ENCODE measurements at places on chromosomes 11 and 22. TPM values are rescaled to one million over a fixed set of nuclear protein-coding genes. Genes with fewer than 3 reads are reported as not detected.

DNA sequence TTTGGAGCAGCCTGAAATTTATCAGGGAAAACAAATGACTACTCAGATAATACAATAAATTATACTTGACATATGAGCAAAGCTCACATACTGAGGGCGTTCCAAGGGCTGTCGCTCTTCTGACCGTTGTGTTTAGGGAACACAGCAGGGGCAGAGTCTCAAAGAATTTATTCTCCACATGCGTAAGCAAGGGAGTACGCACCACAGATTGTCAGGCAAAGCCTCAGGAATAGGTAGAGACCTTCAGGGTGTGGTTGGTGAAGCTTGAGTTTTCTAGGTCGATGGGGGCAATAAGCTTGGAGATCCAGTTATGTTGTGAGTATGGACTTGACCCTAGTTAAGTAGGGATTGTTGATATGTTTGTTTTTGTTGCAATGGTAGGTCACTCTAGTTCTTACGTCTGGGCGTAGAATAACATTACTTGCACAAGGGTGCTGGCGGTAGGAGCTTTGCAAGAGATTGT, 830 bp downstream of the ACAT1 start:
- DNase-seq = no peak

Gene DEUP1
- not detected for total RNA-seq

- DNase-seq = no peak
These were observed 253.9 kb downstream of the LARGE1 start for GRCh38 chr22:33666279-33666960.

GRCh38 chr11:125128450-125128849, 17.0 kb upstream of the TMEM218 start:
- no peak for DNase-seq

DNA sequence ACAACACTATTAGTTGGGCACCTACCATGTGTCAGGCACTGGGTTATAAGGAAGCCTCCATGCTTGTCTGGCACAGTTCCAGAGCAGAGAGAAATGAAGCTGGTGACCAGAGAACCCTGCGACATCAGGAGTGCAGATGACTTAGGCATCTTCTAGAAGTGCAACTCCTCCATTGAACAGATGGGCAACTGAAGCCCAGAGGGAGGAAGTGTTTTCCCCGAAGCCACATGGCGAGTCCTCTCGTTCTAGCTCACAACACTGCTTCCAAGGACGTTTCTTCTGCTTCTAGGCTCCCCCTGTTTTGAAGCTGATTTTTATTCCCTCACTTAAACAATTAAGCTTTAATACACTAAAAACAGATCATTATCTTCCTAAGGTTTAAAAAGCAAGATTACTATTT, 109.8 kb upstream of the SYT13 start:
- no peak for DNase-seq

DNA sequence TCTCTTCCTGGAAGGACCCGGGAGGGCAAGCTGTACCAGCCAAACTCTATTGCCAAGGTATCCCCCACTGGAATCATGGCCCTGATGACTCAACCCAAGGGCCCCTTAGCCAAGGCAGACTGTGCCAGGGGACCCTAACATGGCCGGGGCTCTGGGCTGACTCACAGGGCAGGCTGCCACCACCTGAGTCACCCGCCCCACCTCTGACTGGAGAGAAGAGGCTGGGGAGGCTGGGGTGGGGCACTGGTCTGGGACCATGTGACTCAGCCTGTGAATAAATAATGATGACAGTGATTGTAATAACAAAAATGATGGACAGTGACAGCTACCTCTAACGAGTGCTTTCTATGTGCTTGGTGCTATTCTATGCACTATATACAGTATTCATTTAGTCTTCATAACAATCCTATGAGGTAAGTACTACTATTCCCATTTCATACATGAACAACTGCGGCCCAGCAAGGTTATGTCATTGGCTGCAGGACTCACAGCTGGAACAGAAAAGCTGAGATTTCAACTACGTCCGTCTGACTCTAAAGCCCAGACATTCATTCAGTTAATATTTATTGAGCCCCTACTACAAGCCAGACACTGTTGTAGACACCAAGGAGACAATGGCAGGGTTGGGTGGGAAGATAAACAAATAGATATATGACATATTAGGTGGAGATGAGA, 84.2 kb downstream of the FBXO7 start:
- peak; percentile 95 for DNase-seq

- DNase-seq = no peak
These were observed 14.6 kb upstream of the ADSL start for GRCh38 chr22:40331706-40332105.

DNA sequence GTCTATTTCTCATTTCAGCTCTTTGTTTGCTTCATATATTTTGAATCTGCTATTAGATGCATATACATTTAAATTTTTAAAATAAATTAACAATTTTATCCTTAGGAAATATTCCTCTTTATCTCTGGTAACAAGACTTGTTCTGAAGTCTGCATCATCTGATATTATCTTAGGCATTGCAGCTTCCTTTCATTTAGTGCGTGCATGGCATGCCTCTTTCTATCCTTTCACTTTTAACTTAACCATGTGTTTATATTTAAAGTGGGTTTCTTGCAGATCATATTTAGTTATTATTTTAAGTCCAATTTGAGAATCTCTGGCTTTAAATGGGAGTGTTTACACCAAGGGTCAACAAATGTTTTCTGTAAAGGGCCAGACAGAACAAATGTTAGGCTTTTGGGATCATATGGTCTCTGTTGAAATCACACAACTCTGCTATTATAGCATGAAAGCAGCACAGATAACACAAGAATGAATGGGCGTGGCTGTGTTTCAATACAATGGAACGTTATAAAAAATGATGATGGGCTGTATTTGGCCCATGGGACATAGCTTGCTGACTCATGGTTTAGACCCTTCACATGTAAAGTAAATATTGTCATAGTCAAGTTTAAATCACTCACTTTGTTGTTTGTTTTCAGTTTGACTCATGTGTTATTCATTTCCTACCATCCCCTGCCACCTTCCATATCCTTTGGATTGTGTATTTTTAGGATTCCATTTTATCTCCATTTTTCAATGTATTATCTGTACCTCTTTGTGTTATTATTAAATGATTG, 83.9 kb upstream of the SNX19 start:
- DNase-seq = no peak

Gene GAL
- total RNA-seq = not detected

DNA sequence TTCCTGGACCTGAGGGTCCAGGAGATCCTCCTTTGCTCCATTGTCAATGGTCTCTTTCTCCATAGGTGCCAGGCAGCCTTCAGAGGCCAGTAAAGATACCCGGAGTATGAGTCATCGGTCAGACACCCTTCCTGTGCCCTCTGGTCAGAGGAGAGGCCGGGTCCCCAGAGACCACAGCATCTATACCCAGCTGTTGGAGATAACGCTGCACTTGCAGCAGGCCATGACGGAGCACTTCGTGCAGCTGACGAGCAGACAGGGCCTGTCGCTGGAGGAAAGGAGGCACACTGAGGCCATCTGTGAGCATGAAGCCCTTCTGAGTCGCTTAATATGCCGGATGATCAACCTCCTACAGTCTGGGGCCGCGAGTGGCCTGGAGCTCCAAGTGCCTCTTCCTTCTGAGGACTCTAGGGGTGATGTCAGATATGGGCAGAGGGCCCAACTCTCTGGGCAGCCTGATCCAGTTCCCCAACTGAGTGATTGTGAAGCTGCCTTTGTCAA, at the start of gene ACCSL:
Gene ACCSL (plus strand): TSS at position 51 of the 501 bp plus-strand sequence. CDS start 56 bp downstream, at position 107.
- peak; percentile 61 for DNase-seq

DNA sequence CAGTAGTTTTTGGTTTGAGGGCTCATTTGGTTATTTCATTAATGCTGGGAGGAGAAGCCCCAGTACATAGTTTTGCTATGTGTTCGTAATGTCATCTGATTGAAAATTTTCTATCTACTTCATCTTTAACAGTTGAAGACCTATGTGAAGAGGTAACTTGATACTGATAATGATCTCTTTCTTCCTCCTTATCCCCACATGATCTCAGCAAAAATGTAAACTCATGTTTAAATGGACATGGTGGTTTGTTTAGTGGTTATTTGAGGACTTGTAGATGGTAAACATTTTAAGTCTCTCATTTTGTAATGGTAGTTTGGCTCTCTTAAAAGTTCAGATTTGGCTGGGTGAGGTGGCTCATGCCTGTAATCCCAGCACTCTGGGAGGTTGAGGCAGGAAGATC, 53.7 kb upstream of the SPTBN2 start:
- DNase-seq = no peak

Gene GRAMD1B
- 3.8 TPM for total RNA-seq

DNA sequence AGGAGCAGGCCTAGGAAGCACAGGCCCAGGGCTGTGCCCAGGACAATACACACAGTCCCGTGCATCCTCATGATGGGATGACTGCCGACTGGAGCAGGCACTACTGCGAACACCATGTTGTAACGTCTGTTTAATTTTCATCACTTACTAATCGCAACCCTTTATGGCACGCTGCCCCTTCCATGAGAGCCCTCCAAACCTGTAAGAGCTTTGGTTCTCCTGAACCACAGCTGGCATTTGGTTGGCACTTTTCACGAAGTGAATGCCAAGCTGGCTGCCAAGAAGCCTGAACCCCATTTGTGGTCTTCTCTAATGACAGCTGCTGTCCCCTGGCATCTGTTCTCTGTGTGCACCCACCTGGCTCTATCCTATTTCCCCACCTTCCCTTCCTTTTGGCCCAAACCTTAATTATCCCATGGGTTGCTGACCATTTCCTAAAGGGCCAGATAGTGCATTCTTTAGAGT, 36.5 kb downstream of the APOL1 start:
- DNase-seq = no peak

- DNase-seq = no peak
These were observed 29.5 kb downstream of the KCNQ1 start for GRCh38 chr11:2474059-2474901.

Gene APOL6
- 8.5 TPM for total RNA-seq

DNA sequence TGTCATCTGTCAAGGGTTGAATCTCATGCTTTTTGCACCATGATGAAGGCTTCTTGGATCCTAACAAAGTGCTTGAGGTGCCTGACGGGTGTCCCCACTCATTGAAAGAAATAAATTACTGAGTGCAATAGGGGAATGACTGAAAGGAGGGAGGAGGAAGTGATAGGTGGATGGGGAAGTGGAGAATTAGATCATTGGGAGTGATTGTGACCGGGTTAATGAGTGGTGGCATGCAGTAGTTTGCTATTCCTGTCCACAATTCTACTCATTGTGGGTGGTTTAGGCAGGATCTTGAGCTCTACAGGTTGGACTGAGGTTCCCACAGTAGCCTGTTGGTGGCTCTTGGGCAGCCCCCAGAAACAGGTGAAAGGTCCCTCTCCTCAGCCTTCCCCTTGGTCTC, 44.3 kb downstream of the THAP12 start:
- DNase-seq = no peak

- no peak for DNase-seq
These were observed 105.3 kb upstream of the KIRREL3 start for GRCh38 chr11:127105593-127106541.

- DNase-seq = no peak
These were observed 51.4 kb upstream of the DBX1 start for GRCh38 chr11:20211691-20212090.

GRCh38 chr11:84398017-84398626, 1112.0 kb upstream of the CCDC90B start:
- DNase-seq = no peak

Gene GDPD4
- total RNA-seq = not detected

GRCh38 chr22:19127329-19128008, 3.6 kb upstream of the TSSK2 start:
- no peak for DNase-seq

Gene PARVG
- total RNA-seq = 2.1 TPM

DNA sequence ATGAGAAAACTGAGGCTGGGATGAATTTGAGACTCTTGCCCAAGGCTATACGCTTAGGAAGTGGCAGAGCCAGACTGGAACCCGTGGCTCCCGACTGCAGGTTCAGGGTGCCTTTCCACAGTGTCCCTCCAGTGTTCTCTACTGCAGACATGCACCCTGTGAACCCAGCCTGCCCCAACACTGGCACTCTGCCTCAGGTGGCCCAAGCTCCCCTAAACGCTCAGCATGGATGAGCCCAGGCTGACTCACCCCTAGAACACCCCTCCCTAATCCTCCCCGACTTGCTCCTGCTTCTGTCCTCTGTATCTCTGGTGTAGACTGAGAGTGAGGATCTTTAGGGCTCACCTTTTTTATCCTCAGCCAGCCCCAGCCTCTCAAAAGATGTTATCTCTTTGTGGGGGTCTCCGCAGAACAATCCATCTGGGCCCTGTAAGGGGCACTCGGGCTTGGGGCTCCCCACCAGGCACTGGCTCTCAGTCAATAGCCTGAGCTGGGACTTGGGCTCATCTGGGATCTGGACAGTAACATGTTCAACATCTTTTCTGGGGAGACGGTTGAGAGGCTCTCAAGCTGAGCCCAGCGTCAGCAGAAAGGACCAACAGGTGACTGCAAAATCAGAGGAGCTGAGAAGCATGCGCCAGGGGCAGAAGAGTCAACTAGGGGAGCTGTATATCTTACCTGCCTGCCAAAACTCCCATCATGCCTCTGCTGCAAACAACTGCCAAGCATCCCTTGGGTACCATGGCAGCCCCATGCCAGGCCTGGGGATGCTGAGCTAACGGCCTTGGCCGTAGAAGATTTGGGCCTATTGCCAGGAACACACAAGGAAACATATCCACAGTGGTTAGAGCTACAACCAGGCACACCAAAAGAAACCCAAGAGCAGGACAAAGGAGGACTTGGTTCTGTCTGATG, 176.2 kb downstream of the BUD13 start:
- no peak for DNase-seq
